ENCODE measurements at places on chromosomes 13 and 19. TPM values are rescaled to one million over a fixed set of nuclear protein-coding genes. Genes with fewer than 3 reads are reported as not detected.

PDX1 gene
- total RNA-seq, result not detected

BRME1 gene
- 1.3 TPM for total RNA-seq

GRCh38 chr19:35135389-35135909, 590 bp upstream of the LGI4 start:
- H3K27ac ChIP-seq, result peak overlapping the region; percentile 91
- H3K27me3 ChIP-seq, result no peaks in the 10 kb centered on the region
- H3K4me3 ChIP-seq, result peak overlapping the region; percentile 18
- no peaks in the 10 kb centered on the region for H3K36me3 ChIP-seq
- DNase-seq, result no peak

DNA sequence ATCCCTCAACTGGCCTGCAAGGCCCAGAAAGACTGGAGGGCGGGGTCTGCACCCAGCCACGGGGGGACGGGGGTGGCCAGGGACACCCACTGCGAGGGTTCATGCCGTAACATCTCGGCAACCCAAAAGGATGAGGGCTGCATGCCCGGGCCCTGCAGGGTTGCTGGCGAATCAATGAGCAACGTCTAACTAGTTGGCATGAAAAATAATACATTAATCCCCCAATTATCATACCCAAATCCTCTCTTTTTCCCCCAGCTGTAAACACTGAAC, 232.2 kb downstream of the TUBA3C start:
- no peak overlapping the region for H3K27ac ChIP-seq
- no peak for DNase-seq
- no peak overlapping the region for H3K4me3 ChIP-seq
- H3K27me3 ChIP-seq, result peaks cover 4% of the 10 kb centered on the region

DNA sequence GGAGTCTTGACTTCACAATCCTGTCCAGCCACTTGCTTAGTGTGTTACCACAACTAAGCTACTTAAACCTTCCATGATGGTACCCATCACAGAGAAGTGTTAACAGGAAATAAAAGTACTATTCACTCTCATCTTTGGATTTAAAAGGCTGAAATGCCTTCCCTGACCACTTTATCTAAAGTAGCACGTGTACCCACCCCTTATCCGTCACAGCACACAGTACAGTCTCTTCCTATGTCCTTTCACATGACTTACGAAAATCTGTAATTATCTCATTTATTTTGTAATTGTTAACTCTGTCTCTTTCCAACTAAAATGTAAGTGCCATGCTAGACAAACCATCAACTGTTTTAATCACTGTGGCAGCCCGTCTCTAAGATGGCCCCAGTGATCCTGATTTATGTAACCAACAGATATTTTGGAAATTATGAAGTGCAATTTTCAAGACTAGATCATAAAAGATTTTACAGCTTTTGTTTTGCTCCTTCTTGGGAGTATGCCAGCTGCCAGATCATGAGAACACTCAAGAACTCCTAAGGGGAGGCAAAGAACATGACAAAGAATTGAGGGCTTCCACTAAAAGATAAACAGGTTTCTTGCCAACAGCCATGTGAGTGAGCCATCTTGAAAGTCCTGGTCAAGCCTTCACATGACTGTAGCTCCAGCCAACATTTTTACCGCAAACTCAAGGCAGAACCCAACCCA, 44.9 kb downstream of the DIAPH3 start:
- no peaks in the 10 kb centered on the region for H3K4me1 ChIP-seq
- H3K27ac ChIP-seq, result no peak overlapping the region
- no peaks in the 10 kb centered on the region for H3K27me3 ChIP-seq
- H3K4me3 ChIP-seq, result no peak overlapping the region
- DNase-seq, result no peak
- H3K36me3 ChIP-seq, result no peaks in the 10 kb centered on the region

DNA sequence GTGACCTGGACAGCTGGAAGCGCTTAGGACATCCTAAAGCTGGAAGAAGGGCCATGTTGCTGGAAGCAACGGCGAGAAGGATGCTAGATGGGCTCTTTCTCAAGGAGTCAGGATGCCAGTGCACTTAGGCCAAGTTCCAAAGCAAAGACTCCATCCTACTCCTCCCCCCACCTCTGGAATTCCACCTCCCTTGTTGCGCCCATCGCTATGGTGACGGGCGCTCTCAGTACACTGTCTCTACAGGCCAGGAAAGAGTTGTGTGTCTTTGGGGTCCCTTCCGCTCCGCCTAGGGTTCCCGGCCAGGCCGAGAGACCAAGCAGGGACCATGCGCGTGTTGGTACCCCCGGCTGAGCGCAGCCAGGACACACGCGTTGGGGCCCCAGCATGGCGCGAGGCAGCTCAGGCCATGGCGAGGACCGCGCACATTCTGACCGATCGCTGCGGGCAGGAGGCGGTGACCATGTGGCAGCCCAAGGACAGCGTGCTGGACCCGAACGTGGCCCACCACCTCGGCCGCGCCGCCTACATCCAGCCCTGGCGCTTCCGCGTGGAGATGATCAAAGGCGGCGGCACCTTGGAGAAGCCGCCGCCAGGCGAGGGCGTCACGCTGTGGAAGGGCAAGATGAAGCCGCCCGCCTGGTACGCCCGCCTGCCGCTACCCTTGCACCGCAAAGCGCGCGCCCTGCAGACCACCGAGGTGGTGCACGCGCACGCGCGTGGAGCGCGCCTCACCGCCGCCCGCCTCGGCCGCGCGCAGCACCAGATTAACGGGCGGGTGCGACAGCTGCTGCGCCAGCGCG, 31.0 kb upstream of the SLC1A6 start:
- H3K4me1 ChIP-seq, result no peaks in the 10 kb centered on the region
- H3K36me3 ChIP-seq, result no peaks in the 10 kb centered on the region
- H3K4me3 ChIP-seq, result peak overlapping the region; percentile 8
- no peak for DNase-seq
- no peaks in the 10 kb centered on the region for H3K27me3 ChIP-seq
- no peak overlapping the region for H3K27ac ChIP-seq

- no peaks in the 10 kb centered on the region for H3K36me3 ChIP-seq
- H3K4me3 ChIP-seq, result no peak overlapping the region
- no peak for DNase-seq
- H3K27me3 ChIP-seq, result no peaks in the 10 kb centered on the region
- no peaks in the 10 kb centered on the region for H3K4me1 ChIP-seq
Measured at GRCh38 chr19:13437919-13438618, 68.2 kb downstream of the CACNA1A start.

DNA sequence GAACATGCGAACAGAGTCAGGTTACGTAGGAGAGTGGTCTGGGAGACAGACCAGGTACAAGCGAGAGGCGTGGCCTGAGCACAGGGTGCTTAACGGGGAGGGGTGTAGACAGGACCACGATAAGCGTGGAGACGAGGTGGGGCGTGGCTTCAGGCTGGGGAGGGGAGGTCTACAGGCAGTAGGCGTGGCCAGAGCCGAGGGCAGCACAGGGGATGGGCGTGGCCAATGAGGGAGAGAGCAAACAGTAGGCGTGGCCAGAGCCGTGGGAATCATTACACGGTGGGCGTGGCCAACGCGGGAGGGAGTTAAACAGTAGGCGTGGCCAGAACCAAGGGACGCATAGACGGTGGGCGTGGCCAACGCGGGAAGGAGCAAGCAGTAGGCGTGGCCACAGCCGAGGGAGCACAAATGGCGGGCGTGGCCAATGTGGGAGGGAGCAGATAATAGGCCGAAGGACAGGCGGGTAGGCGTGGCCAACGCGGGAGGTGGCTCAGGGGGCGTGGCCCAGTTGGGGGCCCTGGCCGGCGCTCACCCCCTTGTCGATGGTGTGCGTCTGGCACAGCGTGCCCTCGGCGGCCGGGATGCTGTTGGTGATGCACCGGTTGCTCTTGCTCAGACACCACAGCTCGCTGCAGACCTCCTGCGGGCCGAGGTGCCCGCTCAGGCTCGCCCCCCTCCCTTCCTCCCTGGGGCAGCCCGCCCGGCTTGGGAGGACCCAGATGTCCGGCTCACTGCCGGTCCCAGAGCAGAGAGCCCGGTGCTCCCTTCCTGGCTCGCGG, 15.2 kb upstream of the MYO1F start:
- no peaks in the 10 kb centered on the region for H3K27me3 ChIP-seq
- H3K27ac ChIP-seq, result peak overlapping the region; percentile 10
- DNase-seq, result peak; percentile 97
- H3K4me3 ChIP-seq, result peak overlapping the region; percentile 32

DNA sequence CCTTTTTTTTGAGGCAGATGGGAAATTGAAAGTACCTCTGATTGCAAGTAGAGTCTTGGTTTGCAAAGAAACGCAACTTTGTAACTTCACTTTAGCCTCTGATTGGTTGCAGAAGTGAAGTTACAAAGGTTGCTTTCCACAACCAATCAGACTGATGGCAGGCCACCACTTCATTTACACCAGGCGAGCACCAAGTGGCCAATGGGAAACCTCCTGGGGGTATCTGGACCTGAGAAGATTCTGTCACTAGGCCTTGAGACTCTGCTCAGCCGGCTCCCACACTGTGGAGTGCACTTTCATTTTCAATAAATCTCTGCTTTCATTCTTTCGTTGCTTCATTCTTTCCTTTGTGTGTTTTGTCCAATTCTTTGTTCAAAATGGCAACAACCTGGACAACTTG, 19.1 kb downstream of the PEPD start:
- H3K27me3 ChIP-seq, result no peaks in the 10 kb centered on the region
- DNase-seq, result no peak
- no peaks in the 10 kb centered on the region for H3K36me3 ChIP-seq
- H3K4me3 ChIP-seq, result no peak overlapping the region
- no peak overlapping the region for H3K27ac ChIP-seq

DNA sequence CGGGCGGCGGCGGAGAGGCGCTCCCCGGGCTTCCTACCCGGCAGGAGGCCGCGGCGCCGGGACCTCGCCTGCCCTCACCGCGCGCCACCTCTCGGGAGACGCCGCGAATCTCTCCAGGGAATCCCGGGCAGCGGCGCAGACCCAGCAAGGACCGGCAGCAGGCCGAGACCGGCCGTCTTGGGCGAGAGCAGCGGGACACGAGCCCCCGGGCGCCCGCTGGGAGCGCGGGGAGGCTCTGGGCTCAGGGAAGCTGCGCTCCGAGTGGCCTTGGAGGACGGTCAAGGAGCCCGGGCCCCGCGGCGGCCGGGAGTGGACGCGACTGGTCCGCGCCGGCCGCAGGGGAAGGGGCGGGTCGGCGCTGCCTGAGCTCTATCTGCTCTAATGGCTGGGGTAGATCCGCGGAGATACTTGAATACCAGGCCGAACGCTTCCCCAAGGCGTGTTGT, 14.7 kb downstream of the CDX2 start:
- H3K36me3 ChIP-seq, result no peaks in the 10 kb centered on the region
- DNase-seq, result no peak
- peak overlapping the region; percentile 63 for H3K4me3 ChIP-seq
- no peaks in the 10 kb centered on the region for H3K4me1 ChIP-seq
- no peaks in the 10 kb centered on the region for H3K27me3 ChIP-seq

All from breast epithelium (tissue), 4 donors.